Left renal pelvis (tissue), 4 donors: ENCODE measurements at places on chromosomes 12 and 14.
A peak's percentile ranks its signal among the peaks of the same experiment; 100 is the strongest.

DNA sequence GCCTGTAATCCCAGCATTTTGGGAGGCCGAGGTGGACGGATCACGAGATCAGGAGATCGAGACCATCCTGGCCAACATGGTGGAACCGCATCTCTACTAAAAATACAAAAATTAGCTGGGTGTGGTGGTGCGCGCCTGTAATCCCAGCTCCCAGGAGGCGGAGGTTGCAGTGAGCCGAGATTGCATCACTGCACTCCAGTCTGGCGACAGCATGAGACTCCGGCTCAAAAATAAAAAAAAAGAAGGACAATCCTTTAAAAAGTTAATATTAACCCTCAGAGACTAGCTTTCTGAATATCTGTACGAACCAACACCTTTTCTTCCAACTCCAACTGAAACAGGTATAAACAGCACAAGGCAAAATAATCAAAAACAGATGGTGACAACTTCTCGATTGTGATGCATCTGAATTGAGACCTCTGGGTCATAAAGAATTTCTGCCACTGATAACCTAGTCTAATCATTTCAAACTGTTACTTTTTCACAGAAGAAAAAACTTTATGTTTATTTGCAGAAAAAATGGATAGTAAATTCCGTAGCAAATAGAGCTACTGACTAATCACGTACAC lies 27.8 kb downstream of the CLIP1 start:
- no peak for DNase-seq

DNA sequence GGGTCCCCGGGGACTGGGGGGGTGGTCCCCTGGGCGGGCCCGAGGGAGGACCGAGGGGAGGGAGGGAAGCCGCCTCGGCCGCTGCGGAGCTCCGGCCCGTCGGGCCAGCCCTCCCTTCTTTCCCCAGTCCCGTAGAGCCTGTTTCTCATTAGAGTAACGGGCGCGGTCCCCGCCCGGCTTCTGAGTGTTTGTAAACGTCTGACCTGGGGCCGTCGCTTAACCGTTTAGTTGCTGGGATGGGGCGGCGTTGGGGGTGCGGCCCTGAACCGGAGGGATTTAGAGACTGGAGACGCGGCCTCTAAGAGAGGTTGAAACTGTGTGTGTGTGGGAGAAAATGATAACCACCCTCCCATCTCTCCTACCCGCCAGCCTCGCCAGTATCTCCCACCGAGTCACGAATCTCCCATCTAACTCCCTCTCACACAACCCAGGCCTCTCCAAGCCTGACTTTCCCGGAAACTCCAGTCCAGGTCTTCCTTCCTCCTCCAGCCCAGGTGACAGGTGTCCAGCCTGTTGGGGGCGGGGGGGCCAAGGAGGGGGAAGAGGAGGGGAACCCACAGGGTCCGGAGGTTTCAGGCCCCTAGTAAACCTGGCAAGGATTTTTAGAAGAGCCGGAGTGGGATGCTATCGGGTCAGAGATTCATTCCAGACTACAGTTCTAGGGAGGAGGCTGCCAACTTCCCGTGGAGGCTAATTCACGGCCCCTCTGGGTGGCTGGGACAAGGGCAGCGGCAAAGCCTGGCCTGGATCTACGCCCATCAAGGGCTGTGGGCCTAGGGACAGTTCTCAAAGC lies 1.1 kb upstream of the NFATC4 start:
- peak; percentile 99 for DNase-seq

GRCh38 chr14:25237845-25238244 lies 187.9 kb upstream of the STXBP6 start:
- no peak for DNase-seq

GRCh38 chr12:5384015-5384414 lies 47.9 kb upstream of the NTF3 start:
- no peak for DNase-seq

- DNase-seq, result no peak
These were observed 128.2 kb upstream of the RTL1 start for GRCh38 chr14:101031721-101032120.

DNA sequence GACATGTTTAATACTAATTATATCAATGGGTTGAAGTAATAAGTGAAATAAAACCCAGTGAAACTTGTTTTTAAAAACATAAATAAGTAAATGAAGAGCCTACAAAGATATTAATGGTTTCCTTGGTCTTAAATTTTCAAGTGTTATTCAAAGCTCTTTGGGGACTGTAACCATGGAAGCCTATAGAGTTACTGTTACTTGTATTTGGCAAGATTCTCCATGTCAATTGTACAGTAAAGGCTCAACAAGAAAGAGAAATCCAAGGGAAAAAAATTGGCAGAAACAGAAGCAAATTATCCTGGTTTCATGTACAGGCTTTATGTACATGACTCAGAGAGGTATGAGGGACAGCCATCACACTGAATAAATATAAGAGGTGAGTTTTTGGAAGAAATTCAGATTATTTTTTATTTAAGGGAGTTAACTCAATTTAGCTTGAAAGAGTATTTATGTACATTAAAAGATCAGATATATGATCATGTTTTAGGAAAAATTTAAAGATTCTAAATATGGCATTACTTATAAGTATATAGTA lies 151.1 kb upstream of the HMGA2 start:
- no peak for DNase-seq

DNA sequence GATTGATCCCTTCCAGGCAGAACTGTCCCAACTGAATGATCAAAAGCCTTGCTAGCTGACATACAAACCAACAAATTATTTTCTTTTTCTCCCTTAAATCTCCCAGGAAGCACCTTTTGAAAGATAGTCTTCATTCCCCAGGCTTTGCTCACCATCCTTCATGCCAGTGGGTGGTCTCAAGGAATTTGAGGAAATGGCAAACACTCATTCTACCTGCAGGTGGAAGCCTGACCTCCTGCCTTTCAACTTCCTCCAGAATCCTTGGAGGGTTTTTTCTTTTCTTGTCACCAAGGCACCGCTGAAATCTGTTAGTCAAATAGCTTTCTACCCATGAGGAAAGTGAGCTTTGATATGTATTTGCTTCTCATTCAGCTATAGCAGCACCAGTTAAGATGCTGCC lies 128.5 kb downstream of the WIF1 start:
- DNase-seq, result no peak

DNA sequence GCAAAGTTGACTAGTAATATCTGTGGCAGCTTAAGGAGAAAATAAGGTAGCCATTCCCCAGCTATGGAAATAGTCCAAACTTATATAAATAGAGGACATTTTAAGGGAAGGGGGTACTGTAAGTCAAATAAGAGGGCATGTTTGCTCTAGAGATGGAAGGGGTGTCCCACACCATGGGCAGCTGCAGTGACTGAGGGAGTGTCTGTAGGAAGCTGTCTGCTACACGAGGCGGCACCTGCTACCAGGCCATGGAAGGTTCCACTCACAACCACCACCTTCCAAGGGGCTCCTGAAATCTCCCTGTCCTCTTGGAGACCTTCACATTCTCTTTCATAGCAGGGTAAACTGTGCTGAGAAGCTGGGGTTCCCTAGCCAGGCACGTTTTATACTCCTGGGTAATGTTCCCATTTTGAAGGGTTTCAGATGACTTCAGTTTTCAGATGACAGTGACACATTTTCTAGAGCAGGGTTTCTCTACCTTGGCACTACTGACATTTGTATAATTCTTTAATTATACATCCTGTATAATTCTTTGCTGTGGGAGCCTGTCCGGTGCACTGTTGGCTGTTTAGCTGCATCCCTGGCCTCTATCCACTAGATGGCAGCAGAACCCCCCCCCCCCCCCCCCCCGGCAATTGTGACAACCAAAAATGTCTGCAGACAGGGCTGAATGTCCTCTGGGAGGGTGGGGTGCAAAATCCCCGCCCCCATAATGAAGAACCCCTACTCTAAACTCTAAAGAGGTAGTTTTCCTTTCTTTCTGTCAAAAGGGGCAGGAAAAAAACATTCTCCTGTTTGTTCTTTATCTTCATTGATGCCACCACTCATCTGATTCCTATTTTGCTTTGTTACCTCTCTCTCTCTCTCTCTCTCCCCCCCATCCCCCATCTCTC lies 11.6 kb upstream of the SMCO2 start:
- no peak for DNase-seq

DNA sequence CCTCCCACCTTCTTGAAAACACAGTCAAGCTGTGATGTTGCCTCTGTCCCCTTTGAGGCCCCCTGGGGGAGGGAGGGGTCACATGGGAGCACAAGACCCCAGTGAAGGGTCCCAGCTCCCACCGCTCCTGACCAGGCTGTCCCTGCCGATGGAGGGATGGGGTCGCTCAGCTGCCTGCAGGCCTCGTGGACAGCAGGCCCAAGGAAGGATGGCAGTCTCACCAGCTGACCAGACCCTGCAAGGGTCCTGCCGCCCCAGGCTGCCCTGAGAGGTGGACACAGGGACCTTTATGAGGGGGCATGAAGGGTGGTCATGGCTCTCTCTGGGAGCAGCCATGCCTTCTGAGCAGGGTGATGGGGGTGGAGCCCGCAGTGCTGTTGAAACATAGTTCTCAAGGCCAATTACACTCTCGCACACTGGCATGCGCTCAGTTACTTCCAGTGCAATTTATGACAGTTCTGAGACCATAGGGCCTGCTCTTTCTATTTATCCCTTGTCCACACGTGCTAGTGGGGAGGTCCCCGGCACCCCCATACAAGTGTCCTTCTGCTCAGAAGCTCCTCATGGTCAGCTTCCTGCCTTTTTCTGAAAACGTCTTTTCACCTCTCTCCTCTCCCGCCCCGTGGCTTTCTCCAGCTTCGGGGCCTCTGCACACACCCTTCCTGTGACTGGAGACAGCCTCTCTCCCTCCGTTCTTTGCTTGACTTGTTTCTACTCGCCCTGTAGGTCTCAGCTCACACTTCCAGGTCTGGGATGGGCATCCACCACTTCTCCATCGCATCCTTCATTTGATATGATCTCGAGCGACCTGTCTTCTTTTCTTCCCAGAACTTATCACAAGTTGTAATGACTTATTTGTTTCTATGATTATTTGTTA lies 313.1 kb downstream of the ADGRD1 start:
- no peak for DNase-seq

- DNase-seq, result no peak
These were observed 72.2 kb downstream of the BORCS5 start for GRCh38 chr12:12428961-12429657.

- DNase-seq, result no peak
These were observed 11.5 kb downstream of the COL2A1 start for GRCh38 chr12:47992776-47993175.

- DNase-seq, result no peak
These were observed 131.7 kb upstream of the CPNE8 start for GRCh38 chr12:39037115-39037514.

DNA sequence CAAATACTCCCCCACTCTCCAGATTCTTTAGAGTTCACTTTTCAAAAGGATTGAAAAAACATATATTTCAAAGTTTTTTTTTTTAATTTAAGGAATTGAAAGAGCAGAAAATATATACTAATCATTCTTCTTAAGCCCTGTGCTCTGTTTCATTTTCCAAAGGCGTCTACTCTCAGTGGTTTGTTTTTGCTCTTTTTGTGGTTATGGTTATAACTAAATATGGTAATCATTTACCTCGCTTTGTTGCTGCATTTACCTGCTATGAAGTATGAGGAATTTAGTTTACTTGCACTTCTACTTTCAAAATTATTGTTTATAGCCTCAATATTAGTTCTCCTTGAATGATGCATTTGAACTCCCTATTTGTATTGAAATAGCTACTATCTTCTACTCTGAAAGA lies 55.9 kb upstream of the LRRK2 start:
- DNase-seq, result no peak

GRCh38 chr12:76627346-76628135 lies 68.0 kb upstream of the OSBPL8 start:
- DNase-seq, result no peak

- DNase-seq, result no peak
These were observed 25.5 kb upstream of the FBXO34 start for GRCh38 chr14:55245657-55246268.

DNA sequence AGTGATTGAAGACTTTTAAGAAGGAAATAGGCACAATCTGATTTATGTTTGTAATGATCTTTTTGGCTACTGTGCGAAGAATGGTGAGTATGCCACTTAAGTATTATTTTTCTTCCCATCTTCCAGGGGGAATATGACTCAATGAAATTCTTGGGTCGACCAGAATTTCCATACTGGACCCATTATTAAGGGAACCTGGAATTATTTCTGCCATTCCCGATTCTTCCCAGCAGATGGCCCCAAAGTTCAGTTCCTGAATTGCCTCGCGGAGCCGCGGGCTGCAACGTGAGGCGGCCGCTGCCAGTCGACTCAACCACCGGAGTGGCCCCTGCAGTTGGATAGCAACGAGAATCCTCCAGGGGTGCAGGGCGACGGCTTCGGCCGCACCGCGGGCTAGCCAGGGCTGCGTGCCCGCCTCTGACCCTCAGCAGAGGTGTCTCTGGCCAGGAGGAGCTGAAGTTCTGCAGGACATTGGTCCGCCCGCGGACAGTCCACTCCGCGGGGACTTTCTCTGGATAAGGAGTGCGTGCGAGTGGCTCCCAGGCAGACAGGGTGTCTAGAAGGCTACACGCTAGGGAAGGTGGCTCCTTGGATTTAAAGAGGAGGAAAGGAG lies 628 bp upstream of the TSHR start:
- no peak for DNase-seq

- DNase-seq, result no peak
These were observed 186.4 kb downstream of the ITPR2 start for GRCh38 chr12:26646571-26646970.

DNA sequence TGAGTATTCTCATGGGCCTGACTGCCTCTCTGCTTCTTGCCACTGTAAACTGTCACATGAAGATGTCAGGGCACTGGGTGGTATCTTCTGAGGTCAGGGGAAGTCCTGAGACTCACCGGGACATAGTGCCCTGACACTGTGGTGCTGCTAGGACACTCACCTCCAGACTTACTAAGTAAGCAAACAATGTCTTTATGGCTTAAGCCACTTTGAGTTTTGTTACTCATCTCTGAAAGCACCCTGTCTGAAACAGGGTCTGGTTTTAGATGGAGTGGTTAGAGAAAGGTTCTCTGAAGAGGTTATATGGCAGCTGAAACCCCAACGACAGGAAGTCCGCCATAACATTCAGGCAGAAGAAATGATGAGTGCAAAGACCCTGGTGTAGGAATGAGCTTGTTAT lies 22.7 kb downstream of the GPR19 start:
- no peak for DNase-seq

GRCh38 chr14:100065111-100065871 lies at the start of gene EVL:
EVL (plus strand) TSS chr14:100065422; CDS start chr14:100065501, 79 bp downstream.
- no peak for DNase-seq

DNA sequence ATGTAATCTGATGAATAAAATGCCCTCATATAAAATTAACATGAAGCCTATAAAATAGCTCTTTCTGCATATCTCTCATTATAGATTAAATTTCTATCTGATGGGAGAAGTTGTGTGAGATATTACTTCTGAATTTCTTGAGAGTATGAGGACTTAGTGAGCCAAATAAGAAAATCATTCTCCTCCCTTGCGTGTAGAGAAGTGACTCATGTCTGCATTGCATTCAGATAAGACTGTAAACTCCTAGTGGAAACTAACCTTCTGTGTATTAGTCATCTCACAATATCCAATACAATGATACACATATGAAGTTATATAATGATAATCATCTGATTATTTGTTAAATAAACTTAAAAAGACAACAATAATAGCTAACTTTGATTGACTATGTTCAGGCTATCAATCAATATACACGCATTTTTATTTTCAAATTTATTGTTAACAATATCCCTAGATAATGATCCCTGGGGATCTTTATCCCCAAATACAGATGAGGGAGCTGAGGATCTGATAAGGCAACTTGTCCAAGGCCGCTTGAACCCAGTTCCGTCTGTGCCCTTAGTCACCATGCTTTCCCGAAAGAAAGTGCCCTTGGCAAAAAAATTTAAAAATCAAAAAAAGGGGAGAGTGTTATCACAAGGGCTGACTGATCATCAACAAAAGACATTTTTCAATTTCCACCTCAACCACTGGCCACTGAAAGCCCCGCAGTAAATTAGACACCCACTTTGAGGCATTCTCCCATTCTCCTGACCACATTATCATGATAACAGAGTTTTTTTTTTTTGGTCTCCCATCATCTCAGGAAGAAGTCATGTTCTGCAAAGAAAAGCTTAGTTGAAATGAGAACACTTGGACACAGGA lies 189.2 kb upstream of the RASSF8 start:
- no peak for DNase-seq
